ENCODE measurements at places on chromosomes 1 and 21. TPM values are rescaled to one million over a fixed set of nuclear protein-coding genes. Genes with fewer than 3 reads are reported as not detected.
A peak's percentile ranks its signal among the peaks of the same experiment; 100 is the strongest.

Gene NUP210L
- total RNA-seq = 0.11 TPM

Gene VANGL2
- 4.3 TPM for total RNA-seq

Gene LENEP
- not detected for total RNA-seq

Gene LCE3E
- total RNA-seq = not detected

Gene PPM1J
- total RNA-seq = 0.74 TPM

Gene ADIPOR1
- 92.3 TPM for total RNA-seq

Gene RHBDL2
- total RNA-seq = 7.8 TPM

GRCh38 chr21:38257667-38258066 lies 876 bp downstream of the KCNJ15 start:
- no peak for DNase-seq

DNA sequence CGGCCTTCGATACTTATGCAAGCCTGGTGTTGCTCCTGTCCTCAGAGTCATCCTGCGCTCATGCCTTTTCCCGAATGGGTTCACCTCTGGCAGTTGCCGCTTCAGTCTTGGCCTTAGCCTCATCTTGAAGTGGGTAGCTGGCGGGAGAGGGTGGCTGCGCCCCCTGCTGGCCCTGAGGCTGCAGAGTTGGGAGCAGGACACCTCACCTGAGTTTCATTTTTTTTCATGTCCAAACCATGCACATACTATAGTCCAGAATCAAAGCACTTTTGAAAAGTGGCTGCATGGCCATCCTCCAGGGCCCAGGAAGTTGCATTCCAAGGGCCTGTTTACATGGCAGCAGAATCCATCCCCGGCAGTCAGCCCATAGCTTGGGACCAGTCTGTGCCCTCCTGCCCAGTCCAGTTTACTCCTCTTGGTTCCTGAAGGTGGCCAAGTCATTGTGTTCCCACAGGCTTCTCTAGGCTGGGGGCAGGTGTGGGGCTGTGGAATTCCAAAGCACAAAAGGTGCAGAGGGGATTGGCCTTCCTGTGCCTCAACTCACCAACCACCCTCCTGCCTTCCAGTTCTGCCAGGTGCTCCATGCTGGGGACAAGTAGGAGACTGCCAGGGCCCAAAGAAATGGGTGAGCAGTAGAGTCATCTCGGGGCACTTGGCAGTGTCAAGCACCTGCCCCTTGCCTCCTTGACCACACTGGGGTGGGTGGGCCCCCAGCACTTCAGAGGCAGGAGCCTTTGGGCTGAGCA lies 44.0 kb downstream of the YARS1 start:
- DNase-seq = peak; percentile 95

- DNase-seq = peak; percentile 39
Measured at GRCh38 chr1:1161683-1162079, 12.0 kb upstream of the TTLL10 start.

- no peak for DNase-seq
Measured at GRCh38 chr1:188056011-188056410, 1227.3 kb downstream of the PLA2G4A start.

DNA sequence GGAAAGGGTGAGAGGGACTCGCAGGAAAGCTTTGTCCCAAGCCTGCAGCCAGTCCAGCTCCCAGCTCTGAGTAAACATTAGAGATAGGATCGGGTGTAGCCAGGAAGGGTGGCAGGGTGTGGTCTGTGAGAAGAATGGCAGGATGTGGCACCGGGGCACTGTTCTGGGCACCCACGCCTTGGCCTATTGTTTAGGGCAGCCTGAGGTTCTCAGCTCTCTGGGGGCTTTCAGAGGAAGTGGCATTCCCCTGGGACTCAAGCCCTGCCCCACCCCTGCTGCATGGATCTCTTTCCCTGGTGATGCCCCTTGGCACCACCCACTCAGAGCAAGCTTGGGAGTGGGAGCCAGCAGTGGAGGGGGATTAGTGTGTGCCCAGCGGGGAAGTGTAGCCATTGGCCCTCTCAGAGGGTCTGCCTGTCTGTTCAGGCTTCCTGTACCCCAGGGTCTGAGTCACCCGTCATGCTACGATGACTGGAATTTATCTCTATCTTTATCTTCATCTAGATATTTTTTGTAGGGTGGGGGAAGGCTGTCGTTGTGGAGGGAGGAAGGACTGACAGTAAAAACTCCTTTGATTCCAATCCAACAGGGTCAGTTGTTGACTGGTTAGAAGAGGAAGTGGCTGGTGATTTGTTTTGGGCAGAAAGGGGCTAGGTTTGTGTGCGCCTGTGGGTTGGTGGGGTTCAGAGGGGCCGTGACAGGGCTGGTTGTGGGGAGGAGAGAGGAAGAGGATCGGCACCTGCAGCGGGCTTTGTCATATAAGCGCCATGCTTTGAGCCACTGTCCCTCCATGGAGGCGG lies 31.6 kb downstream of the SOX13 start:
- no peak for DNase-seq

- no peak for DNase-seq
Measured at GRCh38 chr1:192907545-192908243, 98.9 kb downstream of the RGS2 start.

- DNase-seq = no peak
Measured at GRCh38 chr1:214401666-214402065, 120.7 kb downstream of the SMYD2 start.

DNA sequence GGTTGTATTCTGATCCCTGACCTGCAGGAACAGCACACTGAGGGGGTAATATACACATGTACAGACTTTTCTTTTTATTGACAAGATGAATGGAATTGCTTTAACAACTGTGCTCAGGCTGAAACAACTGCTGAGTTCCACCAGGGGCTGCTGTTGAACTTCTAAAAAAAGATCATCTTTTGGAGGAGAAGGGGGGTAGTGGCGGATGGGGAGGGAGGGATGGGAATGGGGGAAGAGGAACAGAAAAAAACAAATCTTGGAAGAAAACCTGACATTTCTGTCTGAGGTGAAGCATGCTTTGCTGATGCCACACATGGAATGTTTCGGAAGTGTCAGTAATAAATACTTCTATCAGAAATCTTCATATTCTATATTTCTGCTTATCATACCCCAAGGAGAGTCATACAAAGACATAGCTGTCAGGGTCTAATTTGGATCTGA lies 75.0 kb downstream of the RWDD3 start:
- no peak for DNase-seq

GRCh38 chr1:53369761-53370160 lies 41.9 kb upstream of the LRP8 start:
- no peak for DNase-seq

GRCh38 chr1:7345516-7345915 lies 425.6 kb upstream of the VAMP3 start:
- DNase-seq = no peak

- DNase-seq = no peak
Measured at GRCh38 chr1:215517441-215517891, 49.6 kb upstream of the KCTD3 start.
